ENCODE measurements at places on chromosomes 11 and 22.

- DNase-seq = no peak
Measured at GRCh38 chr11:2576111-2576510, 123.7 kb downstream of the KCNQ1OT1 start.

- no peak for DNase-seq
Measured at GRCh38 chr11:99505831-99506230, 485.1 kb downstream of the CNTN5 start.

DNA sequence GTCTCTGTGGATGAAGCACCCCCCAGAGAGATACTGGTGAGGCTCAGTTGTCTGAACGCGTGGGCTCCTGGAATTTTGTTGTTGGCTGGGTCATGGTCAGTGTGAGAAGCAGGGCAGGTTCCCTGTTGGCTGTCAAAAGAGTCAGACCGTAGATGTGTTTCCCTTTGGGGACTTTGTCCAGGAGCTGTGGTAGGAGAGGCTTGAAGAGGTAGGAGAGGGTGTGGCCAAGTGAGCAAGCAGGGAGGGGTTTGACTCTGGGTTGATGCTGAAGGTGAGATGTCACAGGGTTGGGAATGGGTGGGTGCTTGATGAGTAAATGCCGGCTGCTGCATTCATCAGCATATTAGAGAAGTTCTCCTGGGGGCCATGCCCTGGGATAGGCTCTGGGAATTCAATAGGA lies 803.2 kb downstream of the TBC1D22A start:
- no peak for DNase-seq

- DNase-seq = no peak
Measured at GRCh38 chr22:47304854-47305253, 542.4 kb downstream of the TBC1D22A start.

GRCh38 chr22:30947173-30947815 lies 21.3 kb downstream of the MORC2 start:
- no peak for DNase-seq

- DNase-seq = no peak
Measured at GRCh38 chr11:61966734-61967115, 709 bp downstream of the FTH1 start.

DNA sequence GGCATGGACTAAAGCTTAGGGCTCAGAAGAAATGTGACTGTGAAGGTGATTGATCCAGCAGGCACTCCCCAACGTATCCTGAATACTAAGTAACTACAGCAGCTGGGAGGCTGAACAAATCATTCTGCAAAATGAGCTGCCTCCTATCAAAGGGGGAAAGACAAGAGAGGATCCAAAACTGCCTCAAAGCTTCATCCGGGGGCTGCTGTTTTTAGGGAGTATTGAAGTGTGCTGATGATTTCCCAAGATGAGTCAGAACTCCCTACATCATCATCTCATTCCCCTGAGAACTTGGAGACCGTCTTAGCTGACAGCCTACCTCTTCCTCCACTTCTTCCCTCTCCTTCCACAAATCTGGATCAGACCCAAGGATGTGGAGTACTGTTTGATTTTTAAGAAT lies 108.4 kb upstream of the GRAMD1B start:
- no peak for DNase-seq

- DNase-seq = no peak
Measured at GRCh38 chr22:22030493-22031182, 48.1 kb upstream of the TOP3B start.

DNA sequence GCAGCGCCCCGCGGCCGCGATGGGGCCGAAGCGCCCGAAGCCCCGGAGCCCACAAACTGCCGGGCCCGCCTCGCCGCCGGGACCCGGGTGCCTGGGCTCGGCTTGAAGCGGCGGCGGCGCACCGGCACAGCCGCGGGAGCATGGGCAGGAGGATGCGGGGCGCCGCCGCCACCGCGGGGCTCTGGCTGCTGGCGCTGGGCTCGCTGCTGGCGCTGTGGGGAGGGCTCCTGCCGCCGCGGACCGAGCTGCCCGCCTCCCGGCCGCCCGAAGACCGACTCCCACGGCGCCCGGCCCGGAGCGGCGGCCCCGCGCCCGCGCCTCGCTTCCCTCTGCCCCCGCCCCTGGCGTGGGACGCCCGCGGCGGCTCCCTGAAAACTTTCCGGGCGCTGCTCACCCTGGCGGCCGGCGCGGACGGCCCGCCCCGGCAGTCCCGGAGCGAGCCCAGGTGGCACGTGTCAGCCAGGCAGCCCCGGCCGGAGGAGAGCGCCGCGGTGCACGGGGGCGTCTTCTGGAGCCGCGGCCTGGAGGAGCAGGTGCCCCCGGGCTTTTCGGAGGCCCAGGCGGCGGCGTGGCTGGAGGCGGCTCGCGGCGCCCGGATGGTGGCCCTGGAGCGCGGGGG lies 346 bp downstream of the FJX1 start:
- DNase-seq = no peak

- DNase-seq = no peak
Measured at GRCh38 chr11:42234451-42234951, 775.0 kb upstream of the LRRC4C start.

Data from stimulated activated CD4-positive, alpha-beta T cell treated with anti-CD3 and anti-CD28 coated beads, TNF-alpha, amount 100 ng/mL, for 1 hour (primary cell).